ENCODE measurements at places on chromosomes 2 and 18. TPM values are rescaled to one million over a fixed set of nuclear protein-coding genes. Genes with fewer than 3 reads are reported as not detected.

The FBXO15 gene
- total RNA-seq: 0.90 TPM

The POTEE gene
- total RNA-seq: not detected

DNA sequence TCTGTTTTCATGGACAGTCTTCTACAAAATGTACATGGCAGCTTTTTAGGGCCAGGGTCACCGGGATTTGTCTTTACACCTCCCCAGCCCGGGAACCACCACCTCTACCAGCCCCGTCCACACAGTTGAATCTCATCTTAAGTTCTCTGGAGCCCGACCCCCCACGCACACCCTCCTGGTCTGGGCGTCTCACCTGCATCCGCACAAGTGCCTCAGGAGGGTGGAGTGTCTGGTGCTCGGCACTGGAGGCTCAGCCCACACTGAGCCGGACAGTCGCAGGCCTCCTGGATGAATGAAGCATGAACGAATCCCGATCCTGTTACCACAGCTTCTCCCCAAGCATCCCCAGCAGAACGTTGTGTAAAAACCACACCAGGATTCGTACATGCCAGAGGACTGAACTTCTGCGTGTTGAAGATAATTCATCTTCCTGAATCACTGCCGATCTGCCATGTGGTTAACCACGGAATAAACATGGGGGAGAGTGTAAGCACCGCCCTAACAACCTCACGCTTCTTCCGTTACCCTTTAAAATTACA, 162.0 kb downstream of the RTP5 start:
- DNase-seq: peak; percentile 95
- H3K36me3 ChIP-seq: no peaks in the 10 kb centered on the region
- no peak overlapping the region for H3K27ac ChIP-seq
- peaks cover 8% of the 10 kb centered on the region for H3K4me1 ChIP-seq

DNA sequence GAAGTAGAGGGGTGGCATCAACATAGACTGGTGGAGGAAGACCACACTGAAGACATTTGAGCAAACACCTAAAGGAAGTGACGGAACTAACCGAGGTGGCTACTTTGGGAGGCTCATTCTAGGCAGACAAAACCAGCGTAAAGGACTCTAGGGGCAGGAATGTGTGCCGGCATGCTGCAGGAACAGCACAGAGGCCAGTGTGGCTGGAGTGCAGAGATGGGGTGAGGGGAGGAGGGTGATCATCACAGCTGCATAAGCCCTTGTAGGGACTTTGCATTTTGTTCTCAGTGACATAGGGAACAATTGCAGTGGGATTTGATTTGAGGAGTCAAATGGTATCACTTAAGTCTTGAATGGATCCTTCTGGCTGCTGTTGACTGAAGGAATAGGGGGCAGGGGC, 253.5 kb downstream of the NCKAP5 start:
- no peak overlapping the region for H3K4me3 ChIP-seq
- DNase-seq: no peak
- no peaks in the 10 kb centered on the region for H3K36me3 ChIP-seq
- no peaks in the 10 kb centered on the region for H3K27me3 ChIP-seq

DNA sequence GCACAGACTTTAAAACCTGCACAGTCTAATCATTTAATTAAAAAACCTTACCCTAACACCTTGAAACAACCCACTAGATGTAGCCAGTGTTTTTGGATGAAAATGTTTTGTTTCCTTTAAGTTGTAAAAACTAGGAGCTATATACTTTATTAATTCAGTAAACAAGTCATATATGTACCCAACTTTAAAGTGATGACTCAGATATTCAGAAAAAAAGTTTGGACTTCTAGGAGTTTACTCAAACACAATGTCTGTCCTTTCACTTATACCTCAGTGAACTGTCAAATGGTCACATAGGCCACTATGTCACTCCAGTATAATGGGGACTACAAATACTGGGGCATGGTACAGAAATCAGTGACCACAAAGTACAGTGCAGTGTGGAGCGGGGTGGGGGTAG, 360.3 kb downstream of the LRRTM1 start:
- H3K4me3 ChIP-seq: no peak overlapping the region
- no peaks in the 10 kb centered on the region for H3K36me3 ChIP-seq
- H3K4me1 ChIP-seq: no peaks in the 10 kb centered on the region
- H3K27me3 ChIP-seq: peaks cover 2% of the 10 kb centered on the region
- H3K27ac ChIP-seq: no peak overlapping the region
- DNase-seq: no peak
